NCI-H187 treated with DMSO at 0.1 percent for 48 hours (cell line): ENCODE measurements at places on chromosomes 16 and 17.

GRCh38 chr17:3926860-3927627 is 10.8 kb upstream of the P2RX1 start:
- no peak for DNase-seq

GRCh38 chr16:56013962-56014552 is 138.9 kb upstream of the CES5A start:
- no peak for DNase-seq

DNA sequence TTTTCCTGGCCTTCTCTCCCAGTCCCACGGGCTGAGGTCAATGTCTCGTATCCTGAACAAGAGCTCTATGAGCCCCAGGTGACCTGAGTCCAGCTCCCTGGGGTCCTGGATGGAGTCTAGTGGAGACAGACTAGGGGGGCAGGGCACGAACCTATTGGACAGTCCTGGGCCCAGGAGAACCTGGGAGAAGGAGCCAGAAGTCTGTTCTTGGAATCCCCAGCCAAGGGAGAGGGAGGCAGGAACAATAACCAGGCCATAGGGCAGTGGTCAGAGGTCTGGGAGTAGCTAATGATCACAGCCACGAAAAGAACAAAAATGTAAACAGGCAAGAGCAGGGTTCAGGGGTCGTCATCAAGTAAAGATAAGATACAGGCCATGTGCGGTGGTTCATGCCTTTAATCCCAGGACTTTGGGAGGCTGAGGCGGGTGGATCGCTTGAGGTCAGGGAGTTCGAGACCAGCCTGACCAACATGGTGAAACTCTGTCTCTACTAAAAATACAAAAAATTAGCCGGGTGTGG is 60.8 kb downstream of the COPRS start:
- DNase-seq: no peak

- DNase-seq: no peak
These were observed 33.3 kb downstream of the MYH3 start for GRCh38 chr17:10623737-10624338.

- no peak for DNase-seq
These were observed 67.0 kb upstream of the CNTNAP4 start for GRCh38 chr16:76210157-76210556.

DNA sequence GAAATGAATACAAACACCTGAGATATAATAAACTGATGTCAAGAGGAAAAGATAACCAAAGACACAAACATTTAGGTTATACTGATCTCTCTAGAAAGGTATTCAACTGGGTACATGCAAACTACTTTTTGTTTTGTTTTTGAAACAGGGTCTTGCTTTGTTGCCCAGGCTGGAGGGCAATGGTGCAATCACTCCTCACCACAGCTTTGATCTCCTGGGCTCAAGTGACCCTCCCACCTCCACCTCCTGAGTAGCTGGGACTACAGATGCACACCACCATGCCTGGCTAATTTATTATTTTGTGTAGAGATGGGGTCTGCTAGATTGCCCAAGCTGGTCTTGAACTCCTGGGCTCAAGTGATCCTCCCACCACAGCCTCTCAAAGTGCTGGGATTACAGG is 38.1 kb downstream of the TEKT5 start:
- DNase-seq: no peak

DNA sequence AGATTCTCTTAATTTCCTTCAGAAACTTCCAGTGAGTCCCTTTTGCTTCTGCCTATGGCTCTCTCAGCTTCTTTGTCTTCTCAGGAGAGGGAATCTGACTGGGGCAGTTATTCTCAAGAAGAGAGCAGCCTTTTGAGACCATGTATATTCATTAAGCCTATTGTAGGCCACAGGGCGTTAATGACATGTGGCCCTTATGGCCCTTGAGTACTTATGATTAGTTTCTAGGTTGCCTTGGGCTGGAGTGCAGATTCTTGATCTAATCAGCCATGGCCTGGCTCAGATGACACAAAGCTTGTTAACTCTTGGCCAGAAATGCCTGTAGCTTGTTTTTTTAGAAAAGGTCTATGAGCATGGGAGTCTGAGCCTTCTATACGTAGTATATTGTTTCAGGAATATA is 17.4 kb downstream of the MFSD11 start:
- no peak for DNase-seq

DNA sequence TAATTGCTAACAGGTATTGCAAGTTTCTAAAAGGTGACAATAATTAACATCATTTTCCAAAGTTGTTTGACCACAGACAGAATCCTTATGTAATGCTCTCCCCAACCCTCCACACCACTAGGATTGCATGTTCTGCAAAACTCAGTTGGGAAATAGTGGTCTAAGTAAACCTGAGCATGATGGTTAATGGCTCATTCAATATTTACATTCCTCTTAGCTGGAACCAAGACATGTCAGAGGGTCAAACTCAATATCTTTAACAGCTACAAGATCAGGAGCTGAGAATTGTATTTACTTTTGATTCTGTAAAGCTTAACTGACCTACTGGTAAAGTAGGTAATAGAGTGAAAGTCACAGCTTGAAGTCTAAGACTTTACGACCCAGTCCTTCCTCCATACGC is 10.2 kb downstream of the MFSD6L start:
- no peak for DNase-seq

- DNase-seq: no peak
These were observed 202.3 kb upstream of the AXIN2 start for GRCh38 chr17:65763786-65764185.

GRCh38 chr17:78610951-78611511 is 33.8 kb upstream of the DNAH17 start:
- no peak for DNase-seq

GRCh38 chr17:74243013-74243755 is 29.8 kb downstream of the TTYH2 start:
- no peak for DNase-seq

GRCh38 chr17:55407641-55408566 is 13.7 kb downstream of the MMD start:
- no peak for DNase-seq

DNA sequence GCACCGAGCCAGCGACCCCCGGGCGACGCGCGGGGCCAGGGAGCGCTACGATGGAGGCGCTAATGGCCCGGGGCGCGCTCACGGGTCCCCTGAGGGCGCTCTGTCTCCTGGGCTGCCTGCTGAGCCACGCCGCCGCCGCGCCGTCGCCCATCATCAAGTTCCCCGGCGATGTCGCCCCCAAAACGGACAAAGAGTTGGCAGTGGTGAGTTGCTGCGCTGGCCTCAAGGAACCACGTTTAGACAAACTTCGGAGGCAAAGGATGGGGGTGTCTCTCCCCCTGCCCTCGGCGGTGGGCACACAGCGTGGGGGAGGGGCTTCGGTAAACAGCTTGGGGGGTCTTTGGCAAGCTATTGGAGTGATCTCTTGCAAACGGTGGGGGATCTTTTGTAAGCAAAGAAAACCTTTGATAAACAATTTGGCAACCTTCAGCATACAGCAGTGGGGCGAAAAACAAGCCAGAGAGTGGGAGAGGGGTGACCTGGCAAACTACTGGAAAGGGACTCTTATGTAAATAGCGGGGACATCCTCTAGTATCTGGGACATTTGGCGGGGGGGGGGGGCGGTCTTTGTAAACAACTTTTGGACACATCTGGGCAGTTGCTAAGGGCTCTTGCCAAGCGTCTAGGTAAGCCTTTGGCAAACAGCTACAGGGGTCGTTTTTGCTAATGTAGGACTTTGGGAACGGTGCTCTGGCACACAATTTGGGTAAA is 587 bp downstream of the MMP2 start:
- no peak for DNase-seq

- no peak for DNase-seq
These were observed 8.8 kb downstream of the NOB1 start for GRCh38 chr16:69745959-69746358.

DNA sequence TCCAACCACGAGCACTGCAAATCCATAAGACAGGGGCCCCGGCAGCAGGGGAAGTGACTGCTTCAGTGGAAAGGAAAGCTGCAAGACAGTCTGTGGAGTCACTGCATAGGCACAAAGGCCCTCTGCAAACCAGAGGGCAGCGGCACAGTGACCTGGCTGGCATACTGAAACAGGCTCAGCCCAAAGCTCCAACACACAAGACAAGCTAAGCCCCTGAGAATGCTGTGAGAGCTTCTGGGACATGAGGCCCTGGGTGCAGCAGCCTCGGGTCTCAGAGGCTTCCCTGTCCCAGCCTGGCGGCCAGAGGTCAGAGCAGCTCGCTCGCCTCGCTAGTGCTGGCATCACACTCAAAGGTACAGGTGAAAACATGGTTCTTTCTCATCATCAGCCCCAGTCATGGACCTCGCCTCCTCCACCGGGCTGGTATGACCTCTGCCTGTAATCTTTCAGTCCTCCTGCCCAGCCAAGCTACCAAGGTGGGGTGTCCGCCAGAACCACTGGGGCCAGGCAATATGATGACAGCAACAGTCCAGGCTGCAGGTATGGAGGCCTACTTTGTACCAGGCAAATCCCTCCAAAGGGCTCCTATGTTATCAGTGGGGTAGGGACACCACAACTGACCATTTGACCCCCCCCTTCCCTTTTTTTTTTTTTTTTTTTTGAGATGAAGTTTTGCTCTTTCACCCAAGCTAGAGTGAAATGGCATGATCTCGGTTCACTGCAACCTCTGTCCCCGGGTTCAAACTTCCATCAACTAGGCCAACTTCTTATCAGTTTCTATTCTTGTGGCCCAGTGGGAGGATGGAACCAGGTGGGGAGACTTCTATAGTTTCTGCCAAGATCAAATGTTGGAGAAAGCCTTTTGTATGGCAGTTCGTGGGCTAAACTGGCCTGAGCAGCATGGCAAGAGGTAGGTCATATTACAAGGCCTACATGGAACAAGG is 19.2 kb downstream of the ST3GAL2 start:
- no peak for DNase-seq

- no peak for DNase-seq
These were observed 28.1 kb upstream of the BAHCC1 start for GRCh38 chr17:81367171-81367570.

- no peak for DNase-seq
These were observed at the start of gene ABCA8 for GRCh38 chr17:68955181-68955841. Gene ABCA8 (minus strand): TSS chr17:68955392. CDS start chr17:68942034, 13,358 bp downstream.

- DNase-seq: no peak
These were observed 4.5 kb upstream of the ADAM11 start for GRCh38 chr17:44754276-44754675.

GRCh38 chr16:15486661-15487060 is 52.3 kb downstream of the BMERB1 start:
- no peak for DNase-seq

GRCh38 chr17:83029571-83029970 is 49.8 kb upstream of the METRNL start:
- no peak for DNase-seq

DNA sequence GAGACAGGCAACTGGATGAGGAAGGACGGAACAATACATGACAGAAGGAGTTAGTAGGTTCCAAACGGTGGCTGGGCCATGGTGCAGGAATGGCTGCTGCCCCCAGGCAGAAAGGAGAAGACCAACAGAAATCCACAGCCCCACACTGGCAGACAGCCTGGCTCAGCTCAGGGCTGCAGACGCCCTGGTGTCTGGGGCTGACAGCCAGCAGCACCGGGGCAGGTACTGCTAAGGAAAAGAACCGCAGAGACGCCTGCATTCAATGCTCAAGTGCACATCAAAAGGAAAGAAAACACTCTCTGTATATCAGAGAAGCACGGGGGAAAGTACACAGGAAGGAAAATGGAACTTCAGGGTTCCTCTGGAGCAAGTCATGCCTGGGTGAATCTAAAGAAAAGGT is 53.4 kb downstream of the GAS7 start:
- DNase-seq: no peak

DNA sequence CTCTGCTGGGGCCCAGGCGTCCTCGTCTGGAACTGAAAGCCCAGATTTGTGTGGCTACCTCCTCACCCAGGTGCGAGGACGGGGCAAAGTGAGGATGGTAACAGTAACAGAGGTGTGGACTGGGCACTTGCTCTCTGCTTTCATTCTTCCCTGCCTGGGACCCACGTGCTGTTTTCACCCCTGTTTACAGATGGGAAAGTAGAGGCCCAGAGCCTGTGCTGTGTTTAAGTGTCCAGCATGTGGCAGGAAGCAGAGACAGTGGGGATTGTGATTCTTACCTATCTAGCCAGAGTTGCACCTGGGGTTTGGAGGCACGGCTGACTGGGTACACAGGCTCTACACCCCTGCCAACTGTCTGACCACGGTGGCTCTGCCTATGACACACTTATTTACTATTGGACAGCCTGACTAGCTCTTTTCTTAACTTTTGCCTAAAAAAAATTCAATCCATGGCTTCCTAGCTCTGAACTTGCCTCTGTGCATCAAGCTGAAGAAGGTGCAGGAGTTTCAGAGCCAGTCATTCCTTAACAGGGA is 155.4 kb downstream of the CLEC16A start:
- DNase-seq: no peak

- no peak for DNase-seq
These were observed 80.2 kb upstream of the COX10 start for GRCh38 chr17:13989138-13989537.

GRCh38 chr17:39627712-39628516 is 1.2 kb downstream of the PPP1R1B start:
- DNase-seq: no peak

DNA sequence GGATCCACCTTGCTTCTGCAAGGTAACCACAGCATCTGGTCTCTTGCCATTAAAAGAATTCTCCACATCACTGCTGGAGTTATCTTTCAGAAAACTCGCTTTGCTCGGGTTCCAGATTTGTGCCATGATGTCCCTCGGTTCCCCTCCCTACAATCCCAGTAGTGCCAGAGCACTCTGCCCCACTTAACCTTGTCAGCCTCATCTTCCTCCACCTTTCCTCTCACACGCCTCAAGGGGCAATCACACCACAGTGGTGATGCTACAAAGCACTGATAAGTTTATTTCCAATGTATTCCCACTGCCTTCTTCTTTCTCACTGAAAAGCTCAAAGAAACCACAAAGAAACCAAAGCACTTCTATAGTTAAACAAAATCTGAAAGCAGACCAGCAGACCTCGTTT is 11.4 kb upstream of the CDRT4 start:
- no peak for DNase-seq

GRCh38 chr17:55311767-55312375 is 47.1 kb downstream of the HLF start:
- DNase-seq: no peak

- DNase-seq: no peak
These were observed 4.6 kb downstream of the SMCR8 start for GRCh38 chr17:18319604-18320256.

DNA sequence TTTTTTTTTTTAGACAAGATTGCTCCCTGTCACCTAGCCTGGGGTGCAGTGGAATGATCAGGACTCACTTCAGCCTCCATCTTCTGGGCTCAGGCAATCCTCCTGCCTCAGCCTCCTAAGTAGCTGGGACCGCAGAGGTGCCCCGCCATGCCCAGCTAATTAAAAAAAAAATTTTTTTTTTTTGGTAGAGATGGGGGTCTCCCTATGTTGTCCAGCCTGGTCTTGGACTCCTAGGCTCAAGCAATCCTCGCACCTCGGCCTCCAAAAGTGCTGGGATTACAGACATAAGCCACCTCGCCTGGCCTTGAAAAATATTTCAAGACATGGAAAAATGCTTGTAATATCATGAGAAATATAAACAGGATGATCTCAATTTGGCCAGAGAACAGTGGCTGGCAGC is 42.9 kb downstream of the HAPSTR1 start:
- DNase-seq: no peak

DNA sequence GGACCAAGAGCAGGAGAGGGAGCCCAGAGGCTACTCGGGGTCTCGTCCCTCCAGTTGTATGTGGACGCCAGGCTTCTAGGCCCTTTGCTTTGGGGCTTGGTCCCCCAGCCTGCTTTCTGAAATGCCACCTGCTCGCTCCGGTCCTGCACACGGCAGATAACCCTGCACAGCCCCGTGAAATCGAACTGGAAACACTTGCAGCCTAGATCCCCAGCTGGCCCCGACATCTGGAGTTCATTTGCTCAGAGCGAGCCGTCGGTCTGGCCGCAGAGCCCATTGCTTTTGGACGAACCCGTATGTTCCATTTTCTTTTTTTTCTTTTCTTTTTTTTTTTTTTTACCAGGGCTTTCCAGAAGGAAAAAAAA is 22.9 kb downstream of the C1QTNF1 start:
- DNase-seq: no peak
